Panc1 (cell line): ENCODE measurements at places on chromosomes 16 and 17. TPM values are rescaled to one million over a fixed set of nuclear protein-coding genes. Genes with fewer than 3 reads are reported as not detected.

DNAH9 gene
- total RNA-seq, result not detected

CBLN1 gene
- total RNA-seq, result not detected

SOST gene
- not detected for total RNA-seq

MMP25 gene
- 0.67 TPM for total RNA-seq

DGKE gene
- total RNA-seq, result 19.1 TPM

CIAPIN1 gene
- total RNA-seq, result 64.0 TPM

MYH11 gene
- 0.51 TPM for total RNA-seq

ADAMTS18 gene
- total RNA-seq, result not detected

C16orf86 gene
- total RNA-seq, result 0.80 TPM

CRISPLD2 gene
- 12.9 TPM for total RNA-seq
